ENCODE measurements at places on chromosomes 4 and X.

DNA sequence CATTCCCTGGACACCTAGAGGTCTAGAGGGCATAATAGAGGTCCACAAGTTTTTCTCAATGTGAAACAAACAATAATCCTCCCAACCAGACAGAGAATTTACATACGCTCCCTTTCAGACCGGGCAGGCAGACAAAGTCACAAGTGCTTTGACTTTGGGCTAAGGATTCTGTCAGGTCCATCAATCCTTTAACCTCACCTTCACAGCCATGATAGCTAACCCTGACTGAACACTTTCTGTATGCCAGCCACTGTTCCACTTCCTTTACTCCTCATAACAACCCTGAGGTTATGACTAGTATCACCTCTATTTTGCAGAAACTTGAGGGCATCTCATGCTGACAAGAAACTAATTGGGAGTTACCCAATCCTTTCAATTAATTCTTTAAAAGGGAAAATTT lies 118.8 kb upstream of the AFF2 start:
- no peak for DNase-seq

- no peak for DNase-seq
Measured at GRCh38 chrX:50638123-50638522, 167.5 kb upstream of the DGKK start.

- no peak for DNase-seq
Measured at GRCh38 chr4:169143335-169143734, 127.4 kb downstream of the SH3RF1 start.

- DNase-seq: no peak
Measured at GRCh38 chr4:94802091-94802490, 44.3 kb downstream of the BMPR1B start.

DNA sequence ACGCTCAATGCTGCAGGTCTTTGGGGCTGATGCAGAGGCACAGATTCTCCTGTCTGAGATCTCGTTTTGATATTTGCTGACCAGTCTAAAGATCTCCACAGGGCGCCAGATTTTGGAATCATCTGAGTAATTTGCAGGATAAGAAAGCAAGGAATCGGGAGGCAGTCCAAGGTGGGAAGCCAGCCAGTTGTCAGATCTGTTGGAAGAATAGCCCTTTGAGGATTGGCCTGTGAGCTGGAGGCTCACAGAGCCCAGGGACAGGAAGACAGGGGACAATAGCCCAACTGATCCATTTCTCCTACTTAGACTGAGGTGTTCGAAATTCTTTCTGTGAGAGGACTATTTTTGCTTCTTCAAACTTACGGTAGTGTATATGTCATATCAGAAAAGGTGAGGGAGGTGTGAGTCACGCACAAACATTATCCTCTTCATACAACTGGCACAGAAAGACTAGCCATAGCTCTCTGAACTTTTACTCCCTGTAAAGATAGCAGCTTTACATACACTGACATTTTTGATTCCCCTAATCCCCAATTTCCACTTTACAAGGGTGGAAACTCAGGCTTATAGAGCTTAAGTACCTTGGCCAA lies 8.8 kb downstream of the DIPK2B start:
- no peak for DNase-seq

- DNase-seq: no peak
Measured at GRCh38 chrX:112513154-112513553, 166.6 kb downstream of the LHFPL1 start.

DNA sequence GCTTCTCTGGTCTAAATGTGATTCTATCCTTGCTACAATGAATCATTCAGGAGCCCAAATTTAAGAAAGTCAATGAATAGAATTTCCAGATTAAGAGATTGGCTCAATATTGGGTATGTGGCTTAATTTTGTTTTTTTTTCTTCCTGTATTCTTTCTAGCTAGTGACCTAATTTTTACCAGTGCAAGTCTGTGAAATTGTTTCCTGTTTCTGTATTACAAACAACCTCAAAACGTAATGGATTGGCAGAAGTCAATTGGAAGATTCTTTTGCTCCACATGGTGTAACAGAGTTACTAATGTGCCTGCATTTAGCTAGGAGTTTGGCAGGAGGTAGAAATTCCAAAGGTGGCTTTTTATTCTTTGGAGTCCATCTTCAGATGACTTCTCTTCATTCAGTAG lies 17.6 kb downstream of the DYNLT3 start:
- DNase-seq: no peak

DNA sequence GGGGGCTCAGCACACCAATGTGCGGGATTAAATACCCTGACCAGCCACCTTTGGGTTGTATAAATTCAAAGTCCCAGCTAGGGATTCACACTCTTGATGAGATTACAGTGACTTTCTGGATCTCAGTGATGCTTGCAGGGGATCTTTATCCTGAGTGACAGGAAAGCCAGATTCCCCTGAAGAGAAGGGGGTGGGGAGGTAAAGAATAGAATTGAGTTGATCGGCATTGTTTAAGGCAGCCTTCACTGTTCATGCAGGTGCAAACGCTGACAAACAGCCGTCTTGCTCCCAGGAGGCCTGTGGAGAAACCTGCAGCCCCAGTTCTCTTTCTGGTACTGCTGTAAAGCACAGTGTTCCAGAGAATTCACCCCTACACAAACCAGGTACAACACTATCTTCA lies 19.0 kb downstream of the CXXC4 start:
- no peak for DNase-seq

DNA sequence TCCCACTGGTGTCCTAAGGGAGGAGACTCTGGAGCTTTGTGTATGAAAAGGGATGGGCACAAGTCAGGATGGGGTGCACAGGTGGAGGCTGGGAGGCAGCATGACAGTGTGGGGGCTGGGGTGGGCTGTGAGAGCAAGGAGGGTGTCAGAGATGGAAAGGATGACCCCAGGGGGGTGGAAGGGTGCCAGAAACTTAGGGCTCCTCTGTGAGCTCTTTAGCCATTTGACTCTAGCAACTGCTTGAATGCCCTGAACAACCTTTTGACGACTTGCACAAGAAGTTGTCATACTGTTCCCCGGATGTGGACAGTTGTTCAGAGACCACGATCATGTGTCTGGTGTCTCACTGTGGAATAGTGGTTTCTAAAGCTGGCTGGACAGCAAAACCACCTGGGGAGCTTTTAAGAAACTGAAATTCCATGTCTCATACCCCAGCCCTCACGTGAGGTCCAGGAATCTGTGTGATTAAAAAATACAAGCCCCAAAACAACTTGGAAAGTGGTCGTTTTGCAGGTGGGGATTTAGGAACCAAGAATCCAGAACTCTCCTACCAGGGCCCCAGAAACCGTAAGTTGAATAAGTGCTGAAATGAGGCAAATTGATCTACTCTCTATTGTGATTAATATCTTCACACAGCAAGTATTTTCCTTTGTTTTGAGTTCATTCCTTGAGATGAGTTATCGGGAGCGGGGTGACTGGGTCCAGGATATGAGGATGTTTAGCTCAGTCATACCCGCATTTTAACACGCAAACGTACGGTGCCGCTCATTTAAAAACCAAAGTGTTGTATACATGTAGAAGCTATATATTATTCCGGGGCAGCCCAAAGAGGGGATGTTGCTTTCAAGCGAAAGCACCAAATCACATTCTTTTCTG lies 3.4 kb downstream of the RHOH start:
- DNase-seq: no peak

DNA sequence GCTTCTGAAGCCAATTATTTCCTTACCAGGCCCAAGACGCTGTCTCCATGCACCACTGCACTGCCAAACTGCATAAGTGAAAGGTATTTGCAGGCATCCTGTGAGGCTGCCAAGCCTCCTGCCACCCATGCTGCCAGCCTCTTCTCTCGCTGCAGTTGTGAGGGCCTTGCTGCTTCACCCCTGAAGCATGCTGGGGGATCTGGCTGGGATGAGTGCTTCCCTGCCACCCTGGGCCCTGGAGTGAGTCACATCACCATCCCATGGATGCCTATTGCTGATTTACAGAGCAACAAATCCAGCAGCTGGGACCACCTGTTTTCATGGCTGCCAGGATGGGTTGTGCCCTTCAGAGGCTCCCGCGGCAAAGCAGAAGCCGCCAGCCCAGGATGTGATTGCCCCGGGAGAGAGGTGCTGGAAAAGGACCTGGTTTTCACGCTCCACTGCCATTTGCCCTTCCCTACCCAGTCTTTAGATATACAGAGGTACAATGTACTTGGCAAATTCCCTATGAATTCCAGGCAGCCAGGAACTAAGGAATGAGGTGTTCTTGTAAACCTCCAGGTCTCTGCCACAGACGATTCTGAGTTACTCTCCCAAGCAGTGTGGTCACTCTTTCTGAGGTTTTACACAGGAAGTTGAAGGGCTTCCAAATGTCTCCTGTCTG lies 41.5 kb upstream of the PTCHD1 start:
- no peak for DNase-seq

- DNase-seq: no peak
Measured at GRCh38 chr4:98623126-98623802, 35.1 kb downstream of the TSPAN5 start.

GRCh38 chr4:41077628-41078027 lies 136.7 kb downstream of the APBB2 start:
- DNase-seq: no peak

GRCh38 chrX:968148-968965 lies 244.1 kb downstream of the CRLF2 start:
- no peak for DNase-seq

GRCh38 chrX:40607381-40607780 lies 15.8 kb upstream of the MPC1L start:
- no peak for DNase-seq

GRCh38 chr4:158710814-158711213 lies 12.4 kb downstream of the PPID start:
- DNase-seq: no peak
